ENCODE measurements at places on chromosomes 12 and 14. TPM values are rescaled to one million over a fixed set of nuclear protein-coding genes. Genes with fewer than 3 reads are reported as not detected.

Gene DIO2
- 3.3 TPM for total RNA-seq

Gene SSPN
- 9.8 TPM for total RNA-seq

Gene SIX6
- not detected for total RNA-seq

Gene ABHD12B
- total RNA-seq = under 0.01 TPM

Gene RNF212B
- total RNA-seq = not detected

Gene ANKS1B
- total RNA-seq = 0.51 TPM

Gene KRT5
- not detected for total RNA-seq

Gene FAM222A
- under 0.01 TPM for total RNA-seq

Gene LTBP2
- total RNA-seq = 243 TPM

Gene GPR84
- not detected for total RNA-seq

Gene HOXC4
- total RNA-seq = 0.26 TPM

Gene C12orf54
- not detected for total RNA-seq

Gene VRTN
- total RNA-seq = not detected

Gene ALG10
- total RNA-seq = 5.8 TPM

Gene HSPA2
- total RNA-seq = 9.9 TPM

Gene GPD1
- total RNA-seq = not detected

Gene FAM90A1
- 0.33 TPM for total RNA-seq
